ENCODE measurements at places on chromosomes 4 and X. TPM values are rescaled to one million over a fixed set of nuclear protein-coding genes. Genes with fewer than 3 reads are reported as not detected.

P2RY4 gene
- total RNA-seq: not detected

CENPE gene
- total RNA-seq: 5.7 TPM

HAND2 gene
- not detected for total RNA-seq

- DNase-seq: no peak
- no peaks in the 10 kb centered on the region for H3K4me1 ChIP-seq
Measured at GRCh38 chr4:57430726-57431125, 320.5 kb upstream of the IGFBP7 start.

GRCh38 chrX:132737743-132738142, 220.7 kb downstream of the HS6ST2 start:
- no peak overlapping the region for H3K4me3 ChIP-seq
- DNase-seq: peak; percentile 67
- no peaks in the 10 kb centered on the region for H3K4me1 ChIP-seq

GRCh38 chrX:6681521-6682145, 146.7 kb upstream of the VCX3A start:
- no peak for DNase-seq
- no peak overlapping the region for H3K4me3 ChIP-seq
- H3K36me3 ChIP-seq: no peaks in the 10 kb centered on the region
- H3K4me1 ChIP-seq: no peaks in the 10 kb centered on the region
- peaks cover 9% of the 10 kb centered on the region for H3K27me3 ChIP-seq

GRCh38 chr4:24743927-24744326, 51.4 kb upstream of the SOD3 start:
- peaks cover 8% of the 10 kb centered on the region for H3K4me1 ChIP-seq
- peak; percentile 23 for DNase-seq
- no peak overlapping the region for H3K4me3 ChIP-seq
- peaks cover 2% of the 10 kb centered on the region for H3K36me3 ChIP-seq
- no peak overlapping the region for H3K27ac ChIP-seq

DNA sequence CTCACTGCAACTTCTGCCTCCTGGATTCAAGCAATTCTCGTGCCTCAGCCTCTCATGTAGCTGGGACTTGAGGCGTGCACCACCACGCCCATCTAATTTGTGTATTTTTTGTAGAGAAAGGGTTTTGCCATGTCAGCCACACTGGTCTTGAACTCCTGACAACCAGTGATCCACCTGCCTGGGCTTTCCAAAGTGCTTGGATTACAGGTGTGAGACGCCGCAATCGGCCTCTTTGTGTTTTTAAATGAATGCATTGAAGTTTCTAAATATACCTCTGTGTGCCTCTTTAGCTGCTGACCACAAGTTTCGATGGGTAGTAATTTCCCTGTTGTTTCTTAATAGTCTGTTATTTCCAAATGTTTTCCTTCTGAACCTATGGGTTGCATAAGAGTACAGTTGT, 765.3 kb upstream of the GRIA3 start:
- H3K4me1 ChIP-seq: no peaks in the 10 kb centered on the region
- DNase-seq: no peak
- no peak overlapping the region for H3K4me3 ChIP-seq
- no peaks in the 10 kb centered on the region for H3K27me3 ChIP-seq
- no peaks in the 10 kb centered on the region for H3K36me3 ChIP-seq

DNA sequence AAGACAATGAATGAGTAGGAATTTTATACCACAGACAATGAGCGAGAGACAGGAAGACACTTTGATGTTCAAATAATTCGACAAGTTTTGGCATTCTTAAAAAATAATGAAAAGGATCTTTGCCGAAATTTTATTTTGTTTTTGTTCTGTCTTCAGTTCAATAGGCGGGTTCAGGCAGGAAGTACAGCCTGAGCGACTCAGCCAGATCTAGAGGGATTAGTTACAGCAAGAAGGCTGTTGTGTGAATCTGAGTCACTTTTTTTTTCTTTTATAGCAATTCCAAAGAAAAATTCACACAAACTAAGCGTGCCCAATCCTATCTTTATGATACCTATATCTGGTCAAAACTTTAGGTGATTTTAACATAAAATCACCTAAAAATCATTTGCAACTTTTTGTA, 505.4 kb upstream of the FAM241A start:
- no peaks in the 10 kb centered on the region for H3K36me3 ChIP-seq
- no peaks in the 10 kb centered on the region for H3K4me1 ChIP-seq

GRCh38 chr4:2400841-2401609, 17.4 kb downstream of the ZFYVE28 start:
- H3K27me3 ChIP-seq: peaks cover 9% of the 10 kb centered on the region
- no peaks in the 10 kb centered on the region for H3K36me3 ChIP-seq
- no peak overlapping the region for H3K27ac ChIP-seq
- H3K4me1 ChIP-seq: peaks cover 13% of the 10 kb centered on the region
- no peak for DNase-seq
- no peak overlapping the region for H3K4me3 ChIP-seq

GRCh38 chr4:121014544-121014943, 57.8 kb downstream of the NDNF start:
- H3K36me3 ChIP-seq: no peaks in the 10 kb centered on the region
- no peaks in the 10 kb centered on the region for H3K4me1 ChIP-seq
- no peaks in the 10 kb centered on the region for H3K27me3 ChIP-seq
- DNase-seq: no peak
- no peak overlapping the region for H3K27ac ChIP-seq
- H3K4me3 ChIP-seq: no peak overlapping the region

GRCh38 chrX:132217203-132218073, 1.8 kb downstream of the RAP2C start:
- peak; percentile 89 for DNase-seq
- H3K4me1 ChIP-seq: peaks cover 41% of the 10 kb centered on the region
- H3K36me3 ChIP-seq: peaks cover 15% of the 10 kb centered on the region
- H3K4me3 ChIP-seq: peak overlapping the region; percentile 95
- H3K27me3 ChIP-seq: no peaks in the 10 kb centered on the region
